ENCODE measurements at places on chromosomes 12 and 14.

DNA sequence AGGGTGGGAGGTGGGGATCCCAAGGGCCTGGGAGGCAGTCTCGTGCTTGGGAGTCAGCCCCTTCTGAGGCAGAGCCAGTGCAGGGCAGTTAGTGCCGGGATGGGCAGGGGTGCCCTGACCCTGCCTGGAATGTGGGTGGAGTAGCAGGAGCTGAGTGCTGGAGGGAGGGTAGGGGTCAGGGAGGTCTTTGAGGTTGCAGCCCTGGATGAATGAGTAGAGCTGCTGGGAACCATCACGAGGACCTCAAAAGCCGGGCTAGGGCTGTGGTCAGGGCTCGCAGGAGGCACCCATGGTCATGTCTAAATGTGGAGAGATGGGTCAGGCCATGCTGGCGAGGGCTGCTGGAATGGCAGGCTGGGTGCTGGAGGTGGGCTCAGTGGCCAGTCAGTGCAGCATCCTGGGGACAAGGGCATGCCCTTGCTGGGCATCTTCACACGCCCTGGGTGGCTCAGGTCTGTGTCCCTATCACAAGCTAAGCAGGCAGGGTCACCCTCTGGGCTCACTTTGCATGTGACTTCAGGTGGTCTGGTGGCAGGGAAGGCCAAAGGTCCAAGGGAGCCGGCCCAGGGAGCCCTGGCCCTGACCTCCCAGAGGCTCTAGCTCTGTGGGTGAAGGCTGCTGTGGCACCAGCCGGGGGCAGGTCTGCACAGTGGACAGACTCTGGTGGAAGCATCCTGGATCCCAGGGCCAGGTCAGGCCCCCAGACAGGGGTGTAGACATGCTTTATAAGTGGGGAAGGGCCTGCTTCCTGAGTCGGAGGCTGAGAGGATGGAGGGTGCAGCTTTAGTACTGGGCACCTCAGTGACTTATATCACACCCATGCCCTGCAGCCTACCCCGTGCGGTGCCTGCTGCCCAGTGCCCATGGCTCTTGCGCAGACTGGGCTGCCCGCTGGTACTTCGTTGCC lies 24.5 kb downstream of the PAPLN start:
- no peak for DNase-seq

DNA sequence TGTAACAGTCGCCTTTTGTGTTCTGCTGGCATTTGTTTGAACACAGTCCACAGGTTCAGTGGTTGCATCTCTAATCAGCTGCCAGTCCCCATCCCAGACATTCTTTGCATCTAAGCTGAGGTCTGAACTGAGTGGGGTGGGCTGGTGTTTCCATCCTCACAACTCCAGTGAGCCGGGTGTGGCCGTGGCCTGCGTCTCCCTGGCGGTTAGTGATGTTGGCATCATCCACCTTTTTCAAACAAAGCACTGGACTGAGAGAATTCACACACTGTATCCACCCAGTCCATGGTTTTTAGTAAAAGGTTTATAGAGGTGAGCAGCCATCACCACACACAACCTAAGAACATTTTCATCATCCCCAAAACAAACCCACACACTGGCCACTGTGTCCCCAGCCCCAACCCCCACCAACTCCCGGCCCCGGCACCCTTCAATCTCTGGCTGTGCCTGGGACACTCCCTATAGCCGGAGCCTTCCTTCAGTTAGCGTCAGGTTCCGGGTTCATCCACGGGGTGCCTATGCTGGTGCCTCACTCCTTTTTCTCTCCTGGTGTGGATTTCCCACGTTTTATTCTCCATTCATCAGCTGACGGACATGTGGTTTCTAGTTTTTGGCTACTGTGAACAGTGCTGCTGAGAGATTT lies 6.5 kb downstream of the DDX51 start:
- DNase-seq: no peak

DNA sequence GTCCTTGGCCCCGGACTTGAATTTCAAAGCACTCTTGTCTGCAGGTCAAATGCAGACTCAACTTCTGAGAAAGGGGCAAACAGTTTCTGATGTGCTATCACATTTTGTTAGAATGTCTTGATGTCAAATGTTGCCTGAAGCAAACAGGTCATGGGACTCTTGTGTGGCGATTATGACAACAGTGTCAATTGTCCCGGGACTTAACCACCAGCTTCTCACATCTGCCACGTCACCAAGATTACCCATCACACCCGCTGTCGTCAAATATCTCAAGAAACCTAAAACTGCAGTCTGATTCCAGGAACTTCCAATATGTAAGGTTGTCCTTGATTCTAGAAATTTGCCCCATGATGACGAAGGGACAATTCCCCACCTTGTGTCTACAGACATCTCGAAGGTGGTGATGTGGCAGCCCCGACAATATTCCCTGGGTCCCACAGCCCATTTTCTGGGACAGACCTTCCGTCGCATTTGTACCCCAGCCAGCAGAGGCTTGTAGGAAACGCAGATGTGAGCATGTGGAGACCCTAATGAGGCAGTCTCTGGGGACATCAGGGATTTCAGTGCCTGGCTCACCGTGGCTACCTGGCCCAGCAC lies 21.3 kb downstream of the LRTM2 start:
- no peak for DNase-seq

GRCh38 chr12:101670007-101670671 lies 27.3 kb upstream of the CHPT1 start:
- peak; percentile 69 for DNase-seq

- no peak for DNase-seq
These were observed 10.4 kb upstream of the TMEM263 start for GRCh38 chr12:106945261-106945851.

GRCh38 chr12:48815126-48816110 lies 2.9 kb upstream of the CACNB3 start:
- DNase-seq: peak; percentile 90

DNA sequence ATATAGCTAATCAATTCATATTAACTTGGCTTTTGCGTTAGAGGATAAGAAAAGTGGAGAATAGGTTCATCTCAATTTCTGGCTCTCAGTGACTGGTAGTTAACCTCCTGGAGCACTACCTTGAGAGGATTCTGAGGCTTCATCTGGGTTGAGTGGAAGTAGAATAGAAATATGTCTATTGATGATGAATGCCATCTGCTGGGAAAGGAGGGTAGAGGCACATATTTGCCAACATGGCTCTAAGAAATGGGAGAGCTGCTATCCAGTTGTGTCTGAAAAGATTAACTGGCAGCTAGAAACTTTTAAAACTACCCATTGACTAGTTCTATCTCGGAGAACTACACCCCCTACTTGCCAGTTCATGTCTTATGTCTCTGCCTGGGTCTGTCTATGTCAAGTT lies 530.1 kb downstream of the NRXN3 start:
- DNase-seq: peak; percentile 2

GRCh38 chr12:104670439-104671408 lies 214.0 kb downstream of the CHST11 start:
- no peak for DNase-seq

- DNase-seq: peak; percentile 73
These were observed 27.1 kb downstream of the VRK1 start for GRCh38 chr14:96824283-96824682.

- no peak for DNase-seq
These were observed 92.8 kb downstream of the LGMN start for GRCh38 chr14:92655419-92656201.

DNA sequence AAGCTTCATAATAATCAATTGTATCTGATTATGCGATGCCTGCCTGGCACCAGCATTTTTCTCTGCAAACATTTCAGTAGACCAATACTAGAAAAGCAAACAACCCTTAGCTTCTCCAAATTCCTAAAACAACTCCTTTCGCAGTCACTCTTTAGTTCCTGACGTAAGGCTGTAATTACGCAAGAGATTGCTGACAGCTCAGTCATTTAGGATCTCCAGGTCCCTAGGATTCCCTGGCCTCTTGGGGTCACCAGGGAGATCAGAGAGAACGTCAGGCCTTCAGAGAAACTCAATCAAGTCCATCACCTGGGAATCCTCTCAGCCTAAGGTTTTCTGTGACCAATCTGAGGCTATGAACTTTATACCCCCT lies 390.6 kb downstream of the PAWR start:
- peak; percentile 35 for DNase-seq

GRCh38 chr14:53127832-53128231 lies 25.3 kb downstream of the DDHD1 start:
- no peak for DNase-seq

GRCh38 chr14:64234877-64235651 lies 59.1 kb downstream of the ESR2 start:
- DNase-seq: peak; percentile 64
